ENCODE measurements at places on chromosomes 5 and 9.

GRCh38 chr9:26301046-26301445, 591.6 kb downstream of the CAAP1 start:
- no peak for DNase-seq

GRCh38 chr5:176670449-176670848, 23.2 kb downstream of the TSPAN17 start:
- no peak for DNase-seq

DNA sequence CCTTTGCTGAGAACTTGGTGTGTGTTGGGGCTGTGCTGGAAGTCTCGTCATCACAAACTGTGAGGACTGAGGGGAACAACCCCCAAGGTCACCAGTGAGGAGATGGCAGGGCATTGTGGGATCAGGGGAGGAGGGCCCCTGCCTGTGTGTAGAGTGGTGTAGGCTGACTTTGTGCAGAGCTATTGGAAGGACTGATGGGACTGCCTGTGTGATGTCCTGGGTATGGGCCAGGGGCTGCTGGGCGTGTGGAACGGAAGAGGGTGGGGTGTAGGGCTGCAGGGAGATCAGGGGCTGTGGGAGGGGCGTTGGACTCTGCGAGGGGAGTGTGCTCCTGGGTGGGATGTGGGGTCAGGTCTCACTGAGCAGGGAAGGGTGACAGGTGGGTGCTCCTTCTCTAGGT, 3.6 kb downstream of the WNK2 start:
- no peak for DNase-seq

GRCh38 chr5:168022446-168023169, 268.8 kb upstream of the WWC1 start:
- DNase-seq: no peak

GRCh38 chr5:65823204-65823603, 101.2 kb downstream of the NLN start:
- DNase-seq: no peak

- no peak for DNase-seq
These were observed 154.8 kb downstream of the SGCD start for GRCh38 chr5:156481741-156482140.

DNA sequence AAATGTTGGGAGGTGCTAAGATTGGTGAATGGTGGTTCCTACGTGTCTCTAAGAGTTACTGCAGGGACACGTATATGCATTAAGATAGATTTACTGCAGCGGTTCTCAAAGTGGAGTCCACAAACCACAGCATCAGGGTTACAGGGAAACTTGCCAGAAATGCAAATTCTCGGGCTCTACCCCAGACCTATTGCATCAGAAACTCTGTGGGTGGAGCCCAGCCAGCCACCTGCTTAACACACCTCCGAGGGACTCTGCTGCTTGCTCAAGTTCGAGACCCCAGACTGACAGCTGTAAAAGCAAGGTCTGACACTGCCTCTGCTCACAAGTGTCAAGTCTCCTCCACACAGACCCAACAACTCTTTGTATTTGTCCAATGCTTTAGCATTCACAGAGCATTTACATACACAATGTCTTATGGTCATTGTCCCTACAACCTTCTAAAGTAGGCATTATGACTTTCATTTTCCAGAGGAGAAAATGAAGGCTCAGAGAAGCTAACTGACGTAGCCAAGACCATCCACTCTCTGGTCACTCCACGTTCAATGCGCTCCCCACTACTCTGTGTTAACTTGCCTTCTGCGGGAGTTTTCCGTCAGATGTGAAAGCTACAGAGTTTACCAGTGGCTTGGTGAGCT, 48.8 kb downstream of the HSD17B3 start:
- DNase-seq: no peak

GRCh38 chr9:27653957-27654356, 80.7 kb upstream of the C9orf72 start:
- DNase-seq: no peak

- DNase-seq: no peak
These were observed 74.3 kb downstream of the KIAA0825 start for GRCh38 chr5:94544031-94544650.

DNA sequence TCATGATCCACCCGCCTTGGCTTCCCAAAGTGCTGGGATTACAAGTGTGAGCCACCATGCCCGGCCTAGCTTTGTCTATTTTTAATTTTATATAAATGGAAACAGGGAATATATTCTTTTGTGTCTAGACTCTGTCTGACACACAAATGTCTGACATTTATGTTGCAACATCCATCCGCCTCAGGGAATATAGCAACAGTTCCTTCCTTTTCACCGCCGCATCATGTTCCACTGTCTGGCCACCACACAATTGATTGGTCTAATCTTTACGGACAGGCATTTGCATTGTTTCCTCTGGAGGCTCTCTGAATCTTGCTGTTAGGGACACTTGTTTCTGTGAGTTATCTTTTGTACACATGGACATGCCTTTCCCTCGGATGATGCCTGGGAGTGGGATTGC, 20.1 kb upstream of the TBC1D9B start:
- no peak for DNase-seq

DNA sequence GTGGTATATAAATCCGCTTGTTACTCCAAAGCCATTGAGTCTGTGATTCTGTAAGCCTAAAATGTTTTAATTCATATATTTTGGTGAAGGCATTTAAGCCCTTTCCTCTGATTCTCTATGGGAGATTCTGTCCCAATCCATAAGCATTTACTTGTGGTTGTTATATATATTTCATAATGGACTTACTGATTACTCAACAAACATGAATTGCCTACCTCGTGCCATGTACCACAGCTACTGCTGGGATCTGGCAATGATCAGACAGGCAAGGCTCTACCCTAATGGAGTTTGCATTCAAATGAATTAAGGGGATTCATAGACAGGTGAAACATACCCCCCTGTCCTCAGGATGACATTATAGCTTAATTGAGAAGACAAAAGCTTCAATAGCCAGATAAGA, 54.5 kb downstream of the C9orf152 start:
- DNase-seq: no peak

- no peak for DNase-seq
These were observed 102.6 kb upstream of the COL5A1 start for GRCh38 chr9:134538856-134539566.

DNA sequence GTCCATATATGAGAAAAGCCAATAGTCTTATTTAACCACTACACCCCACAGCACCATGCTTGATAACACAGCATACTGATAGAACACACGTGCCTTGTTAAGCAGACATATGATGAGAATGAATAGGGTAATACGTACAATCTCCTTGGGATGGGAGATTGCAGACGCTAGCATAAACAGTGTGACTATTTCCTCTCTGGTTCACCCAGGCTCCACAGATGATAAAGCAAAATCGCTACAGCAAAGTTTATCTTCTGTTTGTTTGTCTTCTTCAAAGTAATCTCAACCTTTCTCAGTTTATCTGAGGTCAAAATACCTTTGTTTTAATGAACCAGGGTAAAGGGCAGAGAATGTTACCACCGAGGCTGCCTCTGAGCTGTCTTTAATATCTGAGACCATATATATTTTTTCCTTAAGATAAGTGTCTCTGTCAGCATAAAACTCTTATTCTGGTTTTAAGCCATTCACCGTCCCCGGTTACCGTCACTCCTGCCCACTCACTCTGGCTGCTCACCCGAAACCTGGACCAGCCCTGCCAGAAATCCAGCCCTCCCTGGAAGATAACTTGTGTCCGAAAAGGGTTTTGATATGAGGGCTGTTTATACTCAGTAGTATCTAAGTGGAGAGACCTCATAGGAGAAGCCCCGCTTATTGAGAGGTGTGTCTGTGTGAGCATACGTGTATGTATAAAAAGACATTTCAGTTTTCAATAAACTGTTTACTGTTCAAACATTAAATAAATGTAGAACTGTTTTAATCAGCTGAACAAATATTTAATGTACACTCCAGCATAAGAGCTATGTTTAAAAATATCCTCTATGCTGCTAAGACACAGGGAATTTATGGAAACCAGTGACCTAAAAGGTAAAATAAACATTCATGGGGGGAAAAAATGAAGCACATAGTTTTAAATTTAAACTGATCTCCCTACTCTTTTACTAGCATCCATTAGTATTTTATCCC, 465.4 kb downstream of the RASEF start:
- DNase-seq: no peak

DNA sequence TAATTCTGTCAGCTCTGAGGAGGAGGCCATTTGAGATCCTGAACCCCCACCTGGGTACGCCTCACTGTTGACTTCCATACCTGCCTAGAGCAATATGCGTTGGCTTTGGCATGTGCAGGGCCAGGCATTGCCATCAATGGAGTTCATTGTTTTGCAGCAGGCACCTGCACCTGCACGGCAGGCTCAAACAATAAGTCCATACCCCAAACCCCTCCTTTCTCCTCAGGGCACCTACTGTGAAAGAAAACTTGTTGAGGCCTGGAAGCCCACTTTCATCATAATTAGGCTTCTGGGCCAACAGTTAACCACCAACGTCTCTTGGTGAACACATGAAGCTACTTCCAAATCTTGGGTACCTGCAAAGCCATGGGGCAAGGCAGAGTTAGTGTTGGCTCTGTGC, 238.7 kb downstream of the NFIB start:
- DNase-seq: no peak

- no peak for DNase-seq
These were observed 148.5 kb upstream of the RPS23 start for GRCh38 chr5:82426464-82427154.

GRCh38 chr5:180173198-180173544, 35.8 kb downstream of the RASGEF1C start:
- no peak for DNase-seq

DNA sequence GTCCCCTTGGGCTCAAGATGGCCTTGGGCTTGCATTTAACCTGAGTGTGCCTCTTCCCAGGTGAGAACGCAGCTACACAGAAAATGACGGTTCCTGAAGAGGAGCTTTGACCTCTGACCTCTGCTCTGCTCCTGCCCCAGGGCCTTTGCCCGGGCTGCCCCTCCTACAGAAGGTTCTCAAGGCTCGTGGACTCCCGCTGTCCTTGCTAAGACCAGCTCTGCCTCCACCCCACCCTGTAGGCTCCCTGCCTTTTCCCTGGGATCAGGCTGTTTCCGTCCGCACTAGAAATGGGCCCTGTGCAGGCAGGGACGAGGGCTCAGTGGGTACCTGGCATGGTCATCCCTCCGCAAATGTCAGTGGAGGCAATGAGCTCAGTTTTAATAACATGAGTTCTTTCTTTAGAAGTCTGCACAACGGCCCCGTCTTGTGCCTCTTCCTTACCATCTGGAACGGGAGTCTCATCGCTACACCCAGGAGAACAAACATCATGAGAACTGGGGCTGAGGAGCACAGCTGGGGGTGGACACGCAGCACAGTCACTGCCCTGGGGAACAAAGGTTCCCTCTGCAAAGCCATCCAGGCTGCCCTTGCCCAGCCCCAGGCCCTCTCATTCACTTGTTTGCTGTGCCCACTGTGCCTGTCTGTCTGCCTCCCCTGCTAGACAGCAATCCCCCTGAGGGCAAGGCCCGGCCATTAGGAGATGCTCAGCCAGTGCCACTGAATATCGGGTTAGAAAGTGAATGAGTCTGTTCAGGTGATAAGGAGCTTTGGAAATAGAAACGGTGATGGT, 26.7 kb upstream of the LPCAT1 start:
- DNase-seq: no peak

- DNase-seq: no peak
These were observed 19.0 kb downstream of the STOM start for GRCh38 chr9:121350993-121351561.

DNA sequence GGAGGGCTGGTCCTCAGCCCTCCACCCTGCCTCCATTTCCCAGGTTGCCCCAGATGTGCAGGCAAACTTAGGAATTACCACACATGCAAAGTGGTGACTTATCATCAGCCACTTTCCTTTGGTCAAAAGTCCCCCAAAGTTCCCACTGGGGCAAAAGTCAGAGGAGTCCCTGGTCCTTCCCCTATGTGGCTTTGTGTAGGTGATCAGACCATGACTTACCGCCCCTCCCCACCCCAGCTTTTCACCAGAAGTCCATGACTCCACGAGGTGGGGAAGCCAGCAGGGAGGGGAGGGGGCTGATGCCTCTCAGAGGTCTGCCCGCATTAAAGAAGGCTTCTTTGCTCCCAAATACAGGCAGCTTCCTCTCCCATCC, 5.8 kb downstream of the TRAF1 start:
- no peak for DNase-seq

GRCh38 chr9:95148208-95148520, 169.3 kb downstream of the FANCC start:
- DNase-seq: no peak

DNA sequence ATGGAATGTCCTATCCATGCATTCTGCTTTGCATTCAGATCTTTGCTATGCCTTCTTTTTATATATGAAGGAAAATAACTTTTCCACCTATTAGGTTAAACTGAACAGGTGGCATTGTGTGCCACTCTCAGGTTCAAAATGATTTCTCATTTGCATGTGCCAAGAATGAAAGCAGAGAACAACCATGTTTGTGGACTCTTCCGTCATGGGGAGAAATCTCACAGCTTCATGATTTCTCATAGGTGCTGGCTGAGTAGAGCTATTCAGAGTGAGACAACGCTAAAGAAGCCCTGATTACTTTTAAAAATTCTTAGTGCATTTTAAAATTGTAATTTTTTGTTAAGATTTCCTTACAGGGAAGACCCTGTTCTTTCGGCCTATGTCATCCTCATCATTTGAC, 472.1 kb downstream of the RASEF start:
- no peak for DNase-seq

DNA sequence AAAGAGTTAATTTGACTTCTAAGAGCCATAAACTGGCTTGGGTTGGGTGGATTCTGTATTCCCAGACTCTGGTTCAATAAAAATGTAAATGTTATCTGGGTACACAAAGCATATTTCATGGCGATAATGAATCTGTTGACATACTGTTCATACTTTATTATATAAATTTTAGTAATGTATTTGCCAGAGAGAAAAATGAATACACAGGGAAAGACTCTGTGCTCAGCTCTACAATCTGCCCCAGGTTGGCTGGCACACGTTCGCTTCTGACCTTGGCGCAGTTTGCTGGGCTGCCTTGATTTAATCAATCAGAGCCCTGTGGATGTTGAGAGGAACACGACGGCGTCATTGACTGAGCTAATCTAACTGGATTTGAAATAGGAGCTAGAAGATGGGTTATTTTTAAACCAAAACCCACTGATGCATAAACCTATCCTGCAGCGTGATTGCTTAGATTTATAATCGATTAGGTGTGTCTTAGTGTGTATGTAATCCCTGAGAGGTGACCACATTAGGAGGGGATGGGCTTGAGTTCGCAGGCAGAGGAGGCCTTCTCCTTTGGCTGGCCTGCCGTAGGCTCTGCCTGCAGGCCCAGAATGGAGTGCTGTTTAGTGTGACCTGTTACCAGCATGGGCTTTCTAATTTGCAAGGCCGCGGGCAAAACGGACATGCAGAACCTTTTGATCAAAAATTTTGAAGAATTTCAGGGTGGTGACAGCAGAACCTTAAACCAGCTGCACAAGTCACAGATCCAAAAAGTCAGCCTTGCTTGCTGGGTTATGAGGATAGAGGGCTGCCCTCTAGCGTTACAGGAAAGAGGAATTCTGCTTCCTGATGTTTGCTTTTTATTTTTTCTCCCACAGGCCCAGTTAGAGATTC, 3.9 kb upstream of the ADCY2 start:
- no peak for DNase-seq

DNA sequence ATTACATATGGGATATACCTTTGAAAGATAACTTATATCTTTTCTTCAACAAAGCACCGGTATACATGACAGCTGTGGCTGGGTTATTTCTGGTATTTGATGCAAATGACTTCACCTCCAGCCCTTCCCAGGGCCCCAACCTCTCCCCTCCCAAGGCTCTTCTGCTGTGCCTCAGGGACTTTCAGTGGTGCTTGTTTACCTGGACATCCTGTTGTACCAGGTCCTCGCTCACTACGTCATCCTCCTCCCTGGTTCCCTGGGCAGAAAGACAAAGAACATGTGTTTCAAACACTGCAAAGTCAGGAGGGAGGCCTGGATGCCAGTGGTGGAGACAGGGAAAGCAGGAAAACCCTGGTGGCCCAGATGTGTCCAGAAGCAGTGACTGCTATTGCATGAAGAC, 23.4 kb downstream of the ANXA6 start:
- no peak for DNase-seq
